ENCODE measurements at places on chromosomes 3 and 15.

GRCh38 chr15:65518633-65519285 lies 1.3 kb upstream of the DPP8 start:
- no peak for DNase-seq

DNA sequence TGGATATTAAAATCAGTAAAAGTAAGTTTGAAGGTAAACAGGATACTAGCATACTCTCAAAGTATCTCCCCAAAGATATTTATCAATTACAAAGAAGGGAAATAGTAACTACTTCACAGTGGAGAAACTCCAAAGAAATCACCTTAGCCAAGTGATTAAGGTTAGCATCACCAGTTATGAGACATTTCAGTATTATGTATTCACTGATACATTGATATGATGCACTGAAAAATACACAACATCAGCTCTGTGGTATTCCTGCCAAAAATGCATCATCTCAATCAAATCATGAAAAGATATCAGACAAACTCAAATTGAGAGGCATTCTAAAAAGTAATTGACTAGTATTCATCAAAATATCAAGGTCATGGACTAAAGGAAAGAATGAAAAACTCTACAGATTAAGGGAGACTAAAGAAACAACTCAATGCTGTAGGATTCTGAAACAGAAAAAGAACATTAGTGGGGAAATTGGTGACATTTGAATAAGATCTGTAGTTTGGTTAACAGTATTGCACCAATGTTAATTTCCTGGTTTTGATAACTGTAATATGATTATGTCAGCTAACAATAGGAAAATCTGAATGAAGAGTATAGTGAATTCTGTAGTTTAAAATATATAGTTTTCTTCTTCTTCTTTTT lies 215.4 kb downstream of the UACA start:
- no peak for DNase-seq

DNA sequence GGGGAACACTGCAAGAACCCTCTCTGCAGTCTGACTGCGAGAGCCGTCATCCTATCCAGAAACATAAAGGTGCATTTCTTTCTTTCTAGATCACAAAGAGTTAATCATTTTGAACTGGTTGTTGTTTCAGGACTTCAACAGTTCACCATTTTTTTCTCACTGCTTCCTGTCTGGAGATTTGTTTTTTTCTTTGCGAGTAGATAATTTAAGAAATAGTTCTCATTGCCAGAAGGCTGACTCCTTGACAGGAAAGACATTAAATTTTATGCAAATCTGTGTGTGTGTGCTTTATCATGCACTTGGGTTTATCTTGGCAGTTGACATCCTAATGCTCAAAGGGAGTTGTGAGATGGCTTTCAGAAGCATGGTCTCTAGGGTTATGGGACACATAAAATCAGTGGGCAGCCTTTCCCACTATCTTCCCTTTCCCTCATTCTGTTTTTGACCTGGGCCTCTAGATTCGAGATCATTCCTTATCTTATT lies 123.5 kb upstream of the TBL1XR1 start:
- DNase-seq, result no peak

DNA sequence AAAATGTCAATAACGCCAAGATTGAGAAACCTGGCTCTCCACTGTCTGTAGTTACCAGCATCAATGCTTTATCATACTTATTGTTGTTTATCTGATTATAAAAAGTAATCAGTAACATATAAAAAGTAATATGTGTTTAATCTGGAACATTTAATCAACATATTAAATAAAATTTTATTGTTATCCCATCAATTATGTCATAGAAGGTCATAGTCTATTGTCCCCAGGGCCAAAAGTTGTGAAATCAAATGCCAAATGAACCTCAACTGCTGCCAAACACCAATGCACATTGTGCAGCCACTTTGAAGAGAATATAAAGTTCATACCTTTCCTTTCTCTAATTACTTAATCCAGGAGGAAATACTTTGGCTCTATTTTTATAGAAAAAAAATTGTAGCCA lies 106.6 kb downstream of the EOMES start:
- DNase-seq, result no peak

DNA sequence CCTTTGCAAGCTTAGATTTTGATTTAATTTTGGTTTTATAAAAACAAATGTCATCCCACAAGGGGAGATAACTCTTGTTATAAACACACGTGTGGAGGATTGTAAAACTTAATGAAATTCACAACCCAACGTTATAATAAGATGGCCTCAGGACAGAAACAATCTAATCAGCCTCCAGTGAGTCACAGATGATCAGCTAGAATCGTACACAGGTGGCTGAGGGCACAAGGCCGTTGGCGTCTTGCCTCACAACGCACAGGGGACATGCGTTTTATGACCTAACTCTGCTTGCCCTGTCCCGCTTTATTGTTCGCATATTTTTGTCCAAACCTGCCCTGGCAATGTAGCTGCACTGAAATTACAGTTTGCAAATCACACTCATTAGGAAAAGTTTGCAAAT lies 121.9 kb upstream of the PDZRN3 start:
- DNase-seq, result no peak

- DNase-seq, result peak; percentile 44
These were observed 171.4 kb downstream of the NSUN3 start for GRCh38 chr3:94234177-94234788.

All from IMR-90 (cell line).